Nucleus accumbens (tissue), 56 donors: ENCODE measurements at places on chromosomes 6 and 20.

GRCh38 chr6:27247133-27247836 is at the start of gene PRSS16:
TSS of gene PRSS16 (plus strand) at chr6:27247701. CDS start at chr6:27247738, 37 bp downstream.
- DNase-seq, result no peak

DNA sequence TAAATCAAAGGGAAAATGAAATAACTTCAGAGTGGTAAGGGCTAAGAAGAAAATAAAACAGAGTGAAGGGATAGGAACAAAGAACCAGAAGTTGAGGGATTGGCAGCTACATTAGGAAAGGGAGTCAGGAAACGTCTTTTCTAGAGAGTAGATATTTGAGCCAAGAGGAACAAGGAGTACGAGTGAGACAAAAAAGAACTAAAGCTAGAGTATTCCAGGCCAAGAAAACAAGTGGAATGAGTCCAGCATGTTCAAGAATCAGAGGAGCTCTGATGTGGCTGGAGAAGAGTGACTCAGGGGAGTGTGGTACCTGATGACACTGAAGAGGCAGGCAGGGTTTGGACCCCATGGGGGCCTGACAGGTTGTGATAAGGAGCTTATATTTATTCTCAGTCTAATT is 66.3 kb downstream of the CEP162 start:
- no peak for DNase-seq

- DNase-seq, result no peak
Observed at GRCh38 chr6:66429210-66429609, 722.2 kb upstream of the EYS start.

- no peak for DNase-seq
Observed at GRCh38 chr6:107116328-107116892, 1.1 kb upstream of the BEND3 start.

DNA sequence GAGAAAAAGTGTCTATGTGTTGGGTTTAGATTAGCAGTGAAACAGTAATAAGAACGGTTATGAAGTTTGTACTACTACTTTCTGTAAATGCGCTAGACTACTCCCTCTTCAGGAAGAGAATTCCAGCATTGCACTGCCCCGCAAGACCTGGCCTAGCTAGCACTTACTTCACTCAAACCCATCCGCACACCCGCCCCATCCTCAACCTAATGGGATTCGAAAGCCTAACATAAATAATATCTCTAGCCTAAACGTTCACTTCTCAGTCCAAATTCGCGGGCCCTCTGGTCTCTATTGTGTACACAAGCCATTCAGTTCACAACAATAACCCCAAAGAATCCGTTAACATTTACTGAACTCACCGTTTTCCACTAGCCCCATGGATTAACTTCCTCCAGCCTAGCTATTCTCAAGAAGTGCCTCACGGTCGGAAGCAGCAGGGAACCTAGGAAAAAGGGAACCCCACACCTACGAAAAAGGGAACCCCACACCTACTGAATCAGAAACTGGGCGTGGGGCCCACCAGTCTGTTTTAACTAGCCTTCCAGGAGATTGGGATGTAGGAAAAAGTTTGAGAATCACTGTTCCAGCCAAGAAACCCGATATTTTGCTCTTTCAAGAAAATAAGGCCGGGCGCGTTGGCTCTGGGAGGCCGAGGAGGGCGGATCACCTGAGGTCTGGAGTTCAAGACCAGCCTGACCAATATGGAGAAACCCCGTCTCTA is 45.4 kb upstream of the BTN3A2 start:
- no peak for DNase-seq

GRCh38 chr6:121666814-121667213 is 231.4 kb downstream of the GJA1 start:
- no peak for DNase-seq

DNA sequence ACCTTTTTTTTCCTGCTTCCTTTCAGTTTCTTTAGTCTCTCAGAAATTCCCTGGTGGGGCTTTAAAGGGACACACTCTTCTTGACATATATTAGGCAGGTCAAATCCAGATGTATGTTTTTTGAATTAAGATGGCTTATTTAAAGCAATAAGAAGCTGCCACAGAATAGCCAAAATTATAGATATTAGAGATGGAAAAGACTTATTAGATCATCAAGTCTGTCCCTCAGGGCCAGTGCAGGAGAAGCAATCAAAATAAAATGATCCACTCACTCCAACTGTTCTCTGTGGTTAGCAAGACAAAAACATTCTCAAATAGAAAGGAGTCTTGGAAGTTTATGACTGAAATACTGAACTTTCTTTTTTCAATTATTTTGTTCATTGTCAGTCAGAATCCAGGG is 462.8 kb downstream of the CDC5L start:
- no peak for DNase-seq

DNA sequence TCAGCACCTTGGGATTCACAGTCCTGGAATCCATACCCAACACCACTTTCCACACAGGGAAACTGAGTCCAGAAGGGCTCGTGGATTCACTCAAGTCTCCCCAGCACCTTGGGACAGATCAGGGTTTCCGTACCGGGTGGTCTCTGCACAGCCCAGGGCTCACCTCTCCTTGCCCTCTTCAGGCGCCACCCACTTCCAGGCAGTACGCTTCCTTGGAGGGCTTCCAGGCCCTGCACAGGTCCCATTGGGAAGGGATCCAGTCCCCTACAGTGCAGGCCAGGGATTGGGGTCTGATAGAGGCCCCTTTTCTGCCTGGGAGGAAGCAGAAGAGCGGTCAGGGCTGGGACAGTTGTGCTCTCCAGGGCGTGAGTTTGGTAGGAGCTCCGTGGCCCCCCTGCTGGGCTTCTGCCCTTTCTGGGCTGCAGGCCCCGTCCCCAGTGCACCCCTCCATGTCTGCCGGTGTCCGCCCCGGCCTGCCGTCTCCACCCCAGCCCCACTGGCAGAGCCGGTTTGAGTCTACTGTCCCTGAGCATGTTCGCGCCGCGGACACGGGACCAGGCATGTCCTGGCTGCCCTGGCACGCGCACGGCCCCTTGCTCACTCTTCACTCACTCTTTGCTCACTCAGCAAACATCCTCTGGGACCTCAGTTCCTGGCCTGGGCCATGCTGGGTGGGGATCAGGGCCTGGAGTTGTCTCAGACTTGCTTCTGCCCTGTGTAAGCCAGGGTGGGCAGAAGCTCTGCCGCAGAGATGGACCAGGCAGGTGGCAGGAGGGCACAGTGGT is 12.6 kb downstream of the SRC start:
- DNase-seq, result no peak

- DNase-seq, result peak; percentile 59
Observed at GRCh38 chr6:3389390-3390167, 67.3 kb downstream of the SLC22A23 start.

- DNase-seq, result no peak
Observed at GRCh38 chr20:10430000-10430466, 4.0 kb downstream of the MKKS start.

DNA sequence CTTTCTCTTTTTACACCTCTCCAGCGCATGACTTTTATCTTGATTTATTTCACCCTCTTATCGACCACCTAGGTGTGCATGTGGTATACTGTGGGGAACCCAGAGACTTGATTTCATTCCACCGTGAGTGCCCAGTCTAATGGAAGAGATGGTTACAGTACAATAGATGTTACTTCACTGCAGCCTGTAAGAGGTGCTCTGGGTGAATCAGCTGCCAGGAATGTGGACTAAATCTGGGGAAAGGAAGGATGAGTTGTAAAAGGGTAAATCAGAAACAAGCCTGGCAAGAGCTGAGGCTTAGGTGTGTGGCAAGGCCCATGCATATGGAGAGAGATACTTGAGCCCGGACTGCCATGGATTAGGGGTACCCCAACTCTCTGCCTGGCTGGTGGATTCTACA is 7.4 kb downstream of the STK35 start:
- no peak for DNase-seq

DNA sequence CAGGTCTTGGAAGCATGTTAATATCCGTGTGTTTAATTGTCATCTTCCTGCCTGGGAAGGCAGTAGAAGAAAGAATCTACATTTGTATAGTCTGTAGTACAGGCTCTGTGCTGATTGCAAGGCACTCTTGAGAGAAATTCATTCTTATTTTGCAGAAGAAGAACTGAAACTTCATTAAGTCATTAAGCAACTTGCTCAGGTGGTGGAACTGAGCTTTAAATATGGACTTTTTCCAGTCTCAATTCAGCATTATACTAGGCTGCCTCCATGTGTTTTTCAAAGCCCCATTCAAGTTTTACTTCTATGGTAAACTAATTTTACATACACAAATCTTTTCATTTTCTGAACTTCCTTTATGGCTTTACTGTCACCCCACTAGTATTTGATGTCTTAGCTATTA is 18.7 kb downstream of the ZNF451 start:
- no peak for DNase-seq

DNA sequence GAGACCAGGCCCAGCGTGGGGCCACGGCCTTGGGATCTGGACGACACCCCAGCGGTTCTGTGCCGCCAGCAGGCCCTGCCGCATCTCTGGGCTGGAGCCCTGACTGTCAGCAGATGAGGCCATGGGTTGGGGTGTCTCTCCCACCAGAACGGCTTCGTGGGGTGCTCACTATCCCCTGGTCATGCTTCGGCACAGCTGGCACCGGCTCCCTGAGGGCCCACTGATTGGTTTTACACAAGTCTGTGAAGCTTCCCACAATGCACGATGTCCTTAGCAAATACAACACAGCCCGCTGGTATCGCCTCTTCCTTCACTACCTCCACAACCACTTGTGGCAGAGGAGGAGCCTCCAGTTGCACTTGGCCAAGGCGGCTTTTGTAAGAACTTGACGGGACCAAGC is 94.3 kb downstream of the THBS2 start:
- no peak for DNase-seq

- no peak for DNase-seq
Observed at GRCh38 chr6:105769987-105770386, 316.1 kb upstream of the PRDM1 start.

DNA sequence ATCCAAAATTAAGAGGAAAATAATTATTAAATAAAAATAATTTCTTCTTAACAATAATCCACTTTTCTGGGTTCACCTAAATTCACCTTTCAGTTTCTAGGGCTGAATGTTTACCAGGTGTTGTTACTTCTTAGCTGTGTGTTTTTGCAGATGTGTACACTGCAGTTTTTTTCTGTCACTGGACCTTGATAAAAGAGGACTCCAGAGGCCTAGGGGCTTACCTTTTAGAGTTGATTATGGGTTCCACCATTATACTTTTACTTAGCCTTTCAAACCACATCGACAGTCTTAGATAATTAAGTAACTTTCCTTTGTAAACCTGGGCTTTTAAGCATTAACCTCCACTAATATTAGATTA is 766.5 kb downstream of the BCKDHB start:
- no peak for DNase-seq

DNA sequence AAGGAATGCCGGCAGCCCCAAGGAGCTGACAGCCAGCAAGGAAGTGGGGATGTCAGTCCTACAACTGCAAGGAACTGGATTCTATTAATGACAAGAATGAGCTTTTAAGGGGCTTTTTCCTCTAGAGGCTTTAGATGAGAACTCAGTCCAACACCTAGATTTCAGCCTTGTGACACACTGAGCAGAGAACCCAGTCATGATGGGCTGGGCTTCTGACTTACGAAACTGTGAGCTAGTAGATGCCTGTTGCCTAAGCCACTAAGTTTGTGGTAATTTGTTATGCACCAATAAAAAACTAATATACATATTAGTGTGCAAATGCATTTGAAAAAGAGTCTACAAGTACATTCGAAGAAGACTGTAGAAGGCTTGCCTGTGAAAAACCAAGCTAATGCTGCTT is 263.3 kb downstream of the SOX4 start:
- DNase-seq, result no peak

- DNase-seq, result no peak
Observed at GRCh38 chr6:2744209-2744771, 6.4 kb downstream of the MYLK4 start.

GRCh38 chr6:91695221-91695620 is 1108.3 kb upstream of the MAP3K7 start:
- no peak for DNase-seq

- no peak for DNase-seq
Observed at GRCh38 chr6:143971482-143972205, 36.4 kb downstream of the PLAGL1 start.

- DNase-seq, result no peak
Observed at GRCh38 chr20:37869334-37869861, 33.5 kb upstream of the VSTM2L start.

DNA sequence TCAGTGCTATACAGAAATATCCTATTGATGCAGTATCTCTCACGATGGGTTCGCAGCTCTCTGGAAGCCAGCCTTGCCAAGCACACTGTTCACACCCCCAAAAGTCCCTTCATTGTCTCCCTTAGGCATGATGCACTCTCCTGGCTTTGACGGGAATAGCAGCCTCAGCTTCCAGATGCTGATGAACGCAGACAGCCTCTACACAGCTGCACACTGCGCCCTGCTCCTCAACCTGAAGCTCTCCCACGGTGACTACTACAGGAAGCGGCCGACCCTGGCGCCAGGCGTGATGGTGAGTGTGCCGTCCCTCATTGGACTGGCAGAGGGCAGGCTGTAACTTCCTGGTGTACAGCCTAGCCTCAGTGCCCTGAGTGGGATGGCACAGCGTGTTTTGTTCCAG is 60.0 kb upstream of the PBOV1 start:
- DNase-seq, result peak; percentile 22

GRCh38 chr6:98487612-98488011 is 346.8 kb upstream of the POU3F2 start:
- DNase-seq, result no peak

GRCh38 chr6:128121190-128121589 is 220.3 kb upstream of the THEMIS start:
- DNase-seq, result no peak

DNA sequence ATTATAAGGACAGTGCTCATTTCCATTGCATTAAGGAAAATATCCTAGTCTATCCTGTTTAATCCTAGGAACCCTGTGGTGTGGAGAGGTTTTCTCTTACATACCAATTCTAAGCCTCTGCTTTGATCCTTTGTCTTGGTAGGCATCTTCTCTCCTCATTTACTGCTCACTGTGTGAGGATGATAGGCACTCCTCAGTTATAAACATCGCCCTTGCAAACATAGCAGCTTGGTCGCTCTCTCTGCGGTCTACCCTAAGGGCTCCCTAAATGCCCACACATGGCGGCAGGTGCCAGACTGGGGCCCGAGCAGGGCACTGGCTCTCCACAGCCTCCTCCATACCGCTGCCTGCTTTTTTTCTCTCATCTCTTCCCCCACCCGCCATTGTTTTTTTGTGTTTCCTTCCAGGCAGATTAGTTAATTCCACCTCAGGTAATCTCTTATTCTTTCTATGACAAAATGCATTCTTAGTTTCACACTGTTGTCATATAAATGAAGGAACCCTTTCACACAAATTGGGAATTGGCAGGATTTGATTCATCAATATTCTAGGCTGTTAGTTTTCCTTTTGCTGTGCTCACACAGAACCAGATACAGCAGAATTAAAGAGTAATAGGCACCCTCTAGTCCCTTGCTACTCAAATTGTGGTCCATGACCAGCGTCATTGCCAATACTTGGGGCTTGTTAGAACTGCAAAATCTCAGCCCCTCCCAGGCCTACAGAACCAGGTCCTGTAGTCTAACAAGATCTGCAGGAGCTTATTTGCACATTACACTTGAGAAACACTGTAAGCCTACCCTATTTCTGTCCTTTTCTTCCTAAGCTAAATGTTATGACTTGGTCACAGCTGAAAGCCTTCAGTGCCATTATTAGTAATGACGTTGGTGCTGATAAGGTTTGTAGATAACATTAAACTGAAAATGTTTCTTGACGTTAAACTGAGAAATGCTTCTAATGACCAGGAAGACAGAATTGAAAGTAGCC is 36.3 kb downstream of the CARMIL1 start:
- no peak for DNase-seq

- no peak for DNase-seq
Observed at GRCh38 chr6:34575326-34575725, 19.2 kb upstream of the SPDEF start.

- DNase-seq, result no peak
Observed at GRCh38 chr6:4903751-4904370, 100.0 kb downstream of the RPP40 start.
